ENCODE measurements at places on chromosomes 6 and 20. TPM values are rescaled to one million over a fixed set of nuclear protein-coding genes. Genes with fewer than 3 reads are reported as not detected.

Gene GNAS
- 762 TPM for total RNA-seq

Gene ABHD12
- total RNA-seq: 83.3 TPM

Gene GPR6
- not detected for total RNA-seq

Gene RNF39
- total RNA-seq: not detected

Gene AIF1
- total RNA-seq: not detected

Gene HMGCLL1
- 0.12 TPM for total RNA-seq

Gene REPS1
- total RNA-seq: 24.7 TPM

Gene TSPO2
- not detected for total RNA-seq

Gene KCNQ2
- 0.81 TPM for total RNA-seq

Gene RAD21L1
- 0.09 TPM for total RNA-seq

Gene RIMS1
- not detected for total RNA-seq

Gene FAM209A
- total RNA-seq: 0.17 TPM

Gene CASP8AP2
- 6.8 TPM for total RNA-seq

Gene SLC22A2
- total RNA-seq: not detected

Gene DEFB113
- not detected for total RNA-seq

Gene SIRPD
- not detected for total RNA-seq

Gene HLA-DQB2
- total RNA-seq: not detected

Gene TNXB
- 0.46 TPM for total RNA-seq

Gene PCSK2
- not detected for total RNA-seq

Gene MYO6
- total RNA-seq: 7.3 TPM

Gene BMP5
- total RNA-seq: not detected

Gene OR2H2
- not detected for total RNA-seq

Gene SHLD1
- 8.8 TPM for total RNA-seq

Gene AP5S1
- 12.9 TPM for total RNA-seq

Gene PSMG4
- total RNA-seq: 27.7 TPM

Gene NOX3
- not detected for total RNA-seq

Gene EPB41L1
- total RNA-seq: 70.8 TPM

Gene PAX1
- 0.05 TPM for total RNA-seq

Gene GPX5
- total RNA-seq: not detected

All from A549 treated with CORT108297 at 1 μM for 4 hours (cell line).